Bronchus fibroblast of lung (primary cell): ENCODE measurements at places on chromosomes 13 and 19. TPM values are rescaled to one million over a fixed set of nuclear protein-coding genes. Genes with fewer than 3 reads are reported as not detected.

Gene ZNF579
- 5.0 and 5.2 TPM in 2 replicates for total RNA-seq

Gene SERP2
- 4.0 and 5.4 TPM in 2 replicates for total RNA-seq

Gene SAE1
- 176 and 203 TPM in 2 replicates for total RNA-seq

Gene LRRC25
- total RNA-seq: 0.15 TPM in 1 of 2 replicates, not detected in the other

Gene PSG4
- total RNA-seq: not detected in 2 replicates

Gene SHC2
- 0.30 and 0.34 TPM in 2 replicates for total RNA-seq

Gene ZNF578
- 0.74 and 0.84 TPM in 2 replicates for total RNA-seq

Gene ZNF550
- total RNA-seq: 3.6 and 4.9 TPM in 2 replicates

Gene ANO8
- total RNA-seq: 5.2 and 5.5 TPM in 2 replicates

Gene RASA3
- total RNA-seq: 25.3 and 26.6 TPM in 2 replicates

Gene ZNF284
- total RNA-seq: 0.74 and 1.0 TPM in 2 replicates
